ENCODE measurements at places on chromosomes 6 and 20.

DNA sequence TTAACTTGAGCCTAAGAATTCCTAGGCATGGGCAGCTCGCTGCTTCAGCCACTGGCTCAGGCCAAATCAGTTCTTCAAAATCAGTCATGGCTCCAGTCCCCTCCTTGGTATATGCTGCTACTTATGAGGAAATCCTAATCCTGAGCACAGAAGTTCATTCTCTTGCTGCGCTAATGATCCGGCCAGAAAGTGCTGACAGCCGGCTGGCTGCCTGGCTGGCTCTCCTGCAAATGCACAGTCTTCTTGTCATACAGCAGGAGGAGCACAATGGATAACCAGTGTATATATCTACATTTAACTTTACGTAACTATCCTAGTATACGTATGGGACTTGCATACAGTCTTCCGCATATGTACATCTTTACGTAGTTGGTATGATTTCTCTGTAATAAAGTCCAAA lies 500.8 kb downstream of the PRKN start:
- DNase-seq: no peak

- DNase-seq: no peak
These were observed 476.4 kb downstream of the KIF16B start for GRCh38 chr20:16096756-16097326.

- no peak for DNase-seq
These were observed 127.0 kb downstream of the KIF16B start for GRCh38 chr20:16446246-16446645.

DNA sequence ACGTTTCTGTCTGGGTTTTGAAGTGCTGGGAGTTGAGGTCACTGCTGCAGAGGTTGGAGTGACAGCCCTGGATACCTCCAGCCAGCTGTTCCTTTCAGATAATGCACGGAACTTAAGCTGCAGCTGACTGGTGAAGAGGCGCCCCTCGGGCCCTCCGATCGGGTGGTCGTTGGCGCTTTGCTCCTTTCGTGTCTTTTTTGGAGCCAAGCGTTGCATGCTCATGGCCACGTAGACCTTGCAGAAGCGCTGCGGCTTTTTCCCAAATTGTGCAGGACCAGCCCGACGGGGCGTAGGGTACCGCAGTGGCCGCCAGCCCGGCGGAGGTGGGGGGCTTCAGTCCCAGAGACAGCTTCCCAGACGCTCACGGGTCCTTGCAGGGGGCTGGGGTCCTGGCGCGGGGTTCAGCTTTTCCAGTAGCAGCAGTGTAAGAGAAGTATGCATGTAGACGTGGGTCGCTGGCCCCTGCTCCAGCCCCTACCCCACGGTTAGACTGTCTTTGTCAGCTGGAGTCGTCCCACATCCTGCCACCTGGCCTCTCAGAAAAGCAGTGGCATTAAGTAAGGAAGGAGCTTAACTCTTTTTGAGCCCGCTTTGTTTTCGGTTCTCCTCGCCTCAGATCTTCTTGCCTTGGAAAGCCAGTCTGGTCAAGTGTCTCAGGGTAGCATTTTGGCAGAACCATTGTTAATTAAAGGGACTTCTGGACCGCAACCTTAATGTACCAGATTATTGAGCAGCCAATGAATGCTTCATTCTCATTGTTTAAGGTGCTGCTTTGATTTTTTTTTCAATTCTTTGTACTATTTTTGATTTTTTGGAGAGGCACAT lies 838 bp downstream of the TNFAIP3 start:
- DNase-seq: peak; percentile 38

- DNase-seq: no peak
These were observed 4.9 kb upstream of the EEF1A1 start for GRCh38 chr6:73525546-73526330.

- DNase-seq: no peak
These were observed 62.8 kb upstream of the GTSF1L start for GRCh38 chr20:43789593-43789992.

DNA sequence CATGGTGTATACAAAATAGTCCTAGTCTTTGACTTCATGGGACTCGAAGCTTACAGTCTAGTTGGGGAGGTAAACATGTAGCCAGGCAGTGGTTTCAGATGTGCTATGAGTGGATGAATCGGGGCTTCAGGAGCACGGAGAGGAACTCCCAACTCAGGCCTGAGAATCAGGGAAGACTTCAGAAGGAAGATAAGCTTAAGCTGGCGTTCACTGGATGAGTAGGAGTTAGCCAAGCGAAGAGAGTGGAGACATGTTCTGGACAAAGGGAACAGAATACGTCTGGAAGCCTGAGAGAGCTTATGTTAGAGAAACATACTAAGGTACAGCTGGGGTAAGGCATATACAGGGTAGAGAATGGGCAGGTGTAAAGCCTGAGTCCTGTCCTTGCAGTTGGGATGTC lies 8.8 kb downstream of the CARMIL1 start:
- DNase-seq: no peak

- DNase-seq: peak; percentile 51
These were observed 62.3 kb downstream of the PAX1 start for GRCh38 chr20:21767739-21768223.
